ENCODE measurements at places on chromosomes 11 and 22. TPM values are rescaled to one million over a fixed set of nuclear protein-coding genes. Genes with fewer than 3 reads are reported as not detected.

The GSTT2 gene
- total RNA-seq, result 1.1 TPM

The IFITM1 gene
- 180 TPM for total RNA-seq

The ANO5 gene
- total RNA-seq, result 13.4 TPM

The OTOG gene
- not detected for total RNA-seq

The SDHAF2 gene
- 33.8 TPM for total RNA-seq

The LMO1 gene
- not detected for total RNA-seq

The TTC36 gene
- total RNA-seq, result 1.3 TPM

The RASL10A gene
- not detected for total RNA-seq

The OR5P2 gene
- not detected for total RNA-seq

All from esophagus muscularis mucosa (tissue), 4 donors.